ENCODE measurements at places on chromosomes 7 and 10.

GRCh38 chr10:10967029-10967428 lies 50.6 kb upstream of the CELF2 start:
- DNase-seq = no peak

GRCh38 chr10:125057158-125058001 lies 103.0 kb downstream of the CTBP2 start:
- no peak for DNase-seq

- DNase-seq = no peak
Observed at GRCh38 chr10:50346942-50347341, 95.6 kb upstream of the ASAH2 start.

DNA sequence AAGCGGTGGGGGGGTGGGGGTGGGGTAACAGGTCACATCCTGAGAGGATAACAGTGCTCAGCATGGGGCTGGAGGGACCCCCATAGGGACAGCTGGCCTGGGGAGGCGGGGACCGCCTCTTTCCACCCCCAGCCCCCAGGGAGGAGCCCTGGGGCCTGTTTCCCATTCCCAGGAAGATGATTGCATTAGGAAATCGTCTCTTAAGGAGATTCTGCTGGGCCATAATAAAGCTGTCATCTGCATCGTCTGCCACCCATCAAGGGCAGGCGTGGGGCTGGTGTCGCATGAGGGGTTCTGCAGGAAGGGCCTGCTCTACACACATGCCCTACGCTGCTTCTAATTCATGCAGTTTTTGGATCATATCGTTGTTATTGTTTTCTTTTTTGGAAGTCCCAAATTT lies 17.2 kb downstream of the RET start:
- no peak for DNase-seq

DNA sequence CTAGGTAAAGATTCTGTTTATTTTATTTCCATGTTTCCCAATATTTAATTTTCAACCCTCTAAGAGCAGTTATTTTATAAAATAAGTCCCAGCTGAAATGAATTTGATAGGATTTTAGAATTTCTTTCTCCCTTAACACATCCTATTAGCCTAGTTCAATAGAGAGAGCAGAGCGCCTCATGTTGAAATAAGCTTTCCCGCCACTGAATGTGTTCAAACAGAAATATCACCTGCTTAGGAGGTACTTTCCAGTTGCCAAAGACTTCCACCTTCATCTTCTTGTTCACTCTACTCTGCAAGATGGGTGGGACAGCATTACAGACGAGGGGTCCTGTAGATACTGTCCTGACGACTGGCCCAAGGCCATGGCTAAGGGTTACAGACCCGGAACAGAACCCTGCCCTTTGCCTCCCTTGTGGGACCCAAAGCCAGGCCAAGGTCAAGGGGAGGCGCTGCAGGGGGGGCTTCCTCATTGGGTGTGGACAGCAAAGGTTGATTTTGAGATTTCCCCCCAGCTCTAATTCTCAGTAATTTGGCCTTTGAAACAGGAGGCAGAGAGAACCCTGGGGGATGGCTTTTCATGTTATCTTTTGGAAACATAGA lies 62.0 kb downstream of the PARP12 start:
- DNase-seq = no peak

DNA sequence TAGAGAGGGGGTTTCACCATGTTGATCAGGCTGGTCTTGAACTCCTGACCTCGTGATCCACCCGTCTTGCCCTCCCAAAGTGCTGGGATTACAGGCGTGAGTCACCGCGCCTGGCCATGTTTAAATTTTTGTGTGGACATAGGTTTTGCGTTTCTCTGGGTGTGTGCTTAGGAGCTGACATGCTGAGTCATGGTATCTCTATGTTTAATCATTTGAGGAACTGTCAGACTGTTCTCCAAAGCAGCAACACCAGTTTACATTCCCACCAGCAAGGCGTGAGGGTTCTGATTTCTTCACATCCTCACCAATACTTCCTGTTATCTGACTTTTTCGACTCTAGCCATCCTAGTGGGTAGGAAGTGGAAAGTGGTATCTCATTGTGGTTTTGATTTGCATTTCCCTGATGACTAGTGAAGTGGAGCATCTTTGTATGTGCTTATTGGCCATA lies 153.7 kb downstream of the DNAJB6 start:
- peak; percentile 82 for DNase-seq

GRCh38 chr10:130805635-130806030 lies 505.9 kb downstream of the TCERG1L start:
- no peak for DNase-seq

DNA sequence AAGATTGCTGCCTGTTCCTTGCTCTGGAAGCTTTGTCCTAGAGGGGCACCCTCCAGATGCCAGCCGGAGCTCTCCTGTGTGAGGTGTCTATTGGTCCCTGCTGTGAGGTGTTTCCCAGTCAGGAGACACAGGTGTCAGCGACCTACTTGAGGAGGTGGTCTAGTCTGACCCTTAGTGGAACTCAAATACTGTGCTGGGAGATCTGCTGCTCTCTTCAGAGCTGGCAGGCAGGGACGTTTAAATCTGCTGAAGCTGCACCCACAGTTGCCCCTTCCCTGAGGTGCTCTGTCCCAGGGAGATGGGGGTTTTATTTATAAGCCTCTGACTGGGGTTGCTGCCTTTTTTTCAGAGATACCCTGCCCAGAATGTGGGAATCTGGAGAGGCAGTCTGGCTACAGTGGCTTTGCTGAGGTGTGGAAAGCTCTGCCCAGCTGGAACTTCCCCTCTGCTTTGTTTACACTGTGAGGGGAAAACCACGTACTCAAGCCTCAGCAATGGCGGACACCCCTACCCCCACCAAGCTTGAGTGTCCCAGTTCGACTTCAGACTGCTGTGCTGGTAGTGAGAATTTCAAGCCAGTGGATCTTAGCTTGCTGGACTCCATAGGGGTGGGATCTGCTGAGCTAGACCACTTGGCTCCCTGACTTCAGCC lies 119.2 kb downstream of the PPP1R9A start:
- DNase-seq = no peak

GRCh38 chr7:156435486-156436231 lies 204.9 kb upstream of the RNF32 start:
- DNase-seq = no peak

GRCh38 chr10:128125416-128125943 lies 743 bp downstream of the MKI67 start:
- no peak for DNase-seq

- no peak for DNase-seq
Observed at GRCh38 chr7:47992446-47992845, 13.0 kb upstream of the HUS1 start.

GRCh38 chr10:3239066-3239919 lies 66.7 kb upstream of the PITRM1 start:
- peak; percentile 83 for DNase-seq

GRCh38 chr7:27872356-27873275 lies 132.7 kb downstream of the TAX1BP1 start:
- DNase-seq = no peak

GRCh38 chr7:1895664-1896515 lies 225.8 kb downstream of the ELFN1 start:
- DNase-seq = no peak

GRCh38 chr7:353746-354325 lies 63.9 kb downstream of the FOXL3 start:
- DNase-seq = no peak

GRCh38 chr7:13524076-13524475 lies 465.4 kb downstream of the ETV1 start:
- no peak for DNase-seq

DNA sequence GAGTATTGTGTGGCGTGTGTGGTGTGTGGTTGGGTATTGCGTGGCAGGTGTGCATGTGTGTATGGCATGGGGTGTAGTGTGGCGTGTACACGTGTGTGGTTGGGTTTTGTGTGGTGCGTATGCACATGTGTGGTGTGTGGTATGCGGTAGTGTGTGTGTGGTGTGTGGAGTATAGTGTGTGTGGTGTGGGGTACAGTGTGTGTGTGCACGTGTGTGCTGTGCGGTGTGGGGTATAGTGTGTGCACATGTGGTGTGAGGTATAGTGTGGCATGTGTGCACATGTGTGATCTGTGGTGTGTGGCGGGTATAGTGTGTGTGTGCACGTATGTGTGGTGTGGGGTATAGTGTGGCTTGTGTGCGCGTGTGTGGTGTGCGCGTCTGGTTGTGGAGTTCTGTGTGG lies 20.9 kb upstream of the UTF1 start:
- no peak for DNase-seq

GRCh38 chr10:60652628-60653027 lies 125.7 kb upstream of the CDK1 start:
- no peak for DNase-seq

DNA sequence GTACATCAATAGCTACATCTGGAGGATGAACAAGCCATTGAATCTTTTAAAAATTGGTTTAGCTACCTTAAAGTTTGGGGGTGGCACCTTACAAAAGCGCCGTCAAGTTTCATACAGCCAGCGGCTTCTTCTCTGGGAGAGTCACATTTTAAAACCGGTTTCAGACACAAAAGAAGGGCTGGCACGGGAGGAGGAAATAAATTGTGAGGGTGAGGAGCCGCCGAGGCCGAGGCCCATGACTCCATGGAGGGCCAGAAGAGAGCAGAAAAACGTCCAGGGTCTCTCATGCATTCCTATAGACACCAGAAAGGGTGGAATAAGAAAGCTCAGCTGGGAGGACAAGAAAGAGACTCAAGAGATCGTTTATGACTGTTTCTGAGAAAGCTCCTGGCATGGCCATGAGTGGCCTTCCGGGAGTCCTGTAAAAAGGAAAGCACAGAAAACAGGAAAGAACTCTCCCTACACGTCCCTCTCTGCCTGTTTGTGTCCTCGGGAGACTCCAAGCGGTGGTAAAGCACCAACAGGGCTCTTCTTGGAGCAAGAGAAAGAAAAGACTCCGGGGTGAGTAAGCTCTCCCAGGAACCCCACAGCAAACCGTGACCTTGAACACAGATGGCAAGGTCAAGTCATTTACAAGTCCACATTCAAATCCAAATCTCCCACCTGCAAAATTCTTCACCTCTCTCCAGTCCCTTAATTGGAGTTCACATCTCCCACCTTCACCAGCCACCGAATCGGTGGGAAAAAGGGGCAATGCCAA lies 1.8 kb downstream of the FRAT2 start:
- no peak for DNase-seq

DNA sequence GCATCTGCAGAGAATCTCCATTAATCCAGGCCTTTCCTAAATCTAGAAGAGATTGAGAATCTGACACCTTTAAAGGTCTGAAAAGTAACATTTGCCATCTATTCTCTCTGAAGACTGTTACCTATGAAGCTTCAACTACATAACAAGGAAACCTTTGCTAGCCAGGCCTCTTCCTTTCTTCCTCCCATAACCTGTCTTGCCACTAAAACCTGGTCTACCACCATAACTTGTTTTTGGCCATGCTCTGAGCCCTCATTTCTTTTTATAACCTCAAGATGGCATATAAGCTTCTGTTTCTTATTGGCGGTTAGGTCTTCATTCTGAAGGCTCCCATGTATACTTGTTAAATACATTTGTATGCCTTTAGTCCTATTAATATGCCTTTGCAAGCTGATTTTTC lies 348.4 kb upstream of the MEOX2 start:
- DNase-seq = no peak

- no peak for DNase-seq
Observed at GRCh38 chr10:104981995-104982394, 340.9 kb downstream of the SORCS3 start.

DNA sequence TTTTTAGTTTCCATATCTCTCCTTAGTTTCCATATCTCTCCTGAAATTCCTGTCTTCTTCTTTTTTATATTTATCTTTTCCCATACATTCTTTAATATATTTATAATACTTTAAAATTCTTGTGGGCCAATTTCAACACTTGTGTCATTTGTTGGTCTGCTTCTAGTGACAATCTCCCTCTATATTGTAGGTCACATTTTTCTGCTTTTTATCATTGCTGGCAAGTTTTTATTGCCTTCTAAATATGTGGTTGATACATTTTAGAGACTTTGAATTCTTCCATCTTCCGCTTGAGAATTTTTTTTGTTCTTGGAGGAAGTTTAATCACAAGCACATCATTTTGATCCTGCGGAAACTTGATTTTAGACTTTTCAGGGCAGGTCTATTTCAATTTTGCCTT lies 26.0 kb upstream of the OPN4 start:
- DNase-seq = no peak

DNA sequence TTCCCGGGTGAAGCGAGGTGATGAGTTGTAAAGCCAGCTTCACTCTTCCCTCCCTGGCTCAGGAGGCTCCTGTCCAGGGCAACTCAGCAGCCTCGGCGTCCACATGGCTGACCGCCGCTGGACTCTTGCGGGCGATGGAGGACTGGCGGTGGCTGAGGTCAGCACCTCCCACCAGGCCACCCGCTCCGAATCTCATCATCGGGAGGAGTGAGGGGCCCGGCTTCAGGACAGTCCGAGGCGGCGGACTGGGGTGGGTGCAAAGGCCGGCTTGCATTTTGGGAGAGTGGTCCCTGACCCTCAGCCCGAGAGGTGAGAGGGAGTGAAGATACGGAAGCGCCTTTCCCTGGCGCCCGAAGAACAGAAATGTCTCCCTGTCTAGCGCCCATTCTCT lies 759 bp downstream of the DNAJB12 start:
- DNase-seq = no peak

DNA sequence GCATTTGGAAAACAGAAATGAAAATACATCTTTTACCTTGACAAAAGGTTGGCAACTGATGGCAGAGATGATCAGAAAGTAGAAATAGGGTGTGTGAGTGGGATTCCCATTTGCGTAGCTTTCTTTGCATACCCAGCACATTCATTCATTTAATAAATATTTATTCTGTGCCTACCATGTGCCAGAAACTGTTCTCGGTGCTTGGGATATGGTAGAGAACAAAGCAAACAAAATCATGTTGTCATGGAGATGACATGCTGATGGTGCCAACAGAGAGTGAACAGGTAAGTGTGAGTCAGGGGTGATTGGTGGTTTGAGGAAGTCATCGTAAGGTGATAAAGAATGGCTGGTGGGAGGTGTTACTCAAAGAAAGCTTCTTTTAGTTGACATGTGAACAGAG lies 45.4 kb downstream of the CACNB2 start:
- DNase-seq = no peak

- peak; percentile 60 for DNase-seq
Observed at GRCh38 chr7:51067757-51068156, 248.9 kb downstream of the COBL start.

DNA sequence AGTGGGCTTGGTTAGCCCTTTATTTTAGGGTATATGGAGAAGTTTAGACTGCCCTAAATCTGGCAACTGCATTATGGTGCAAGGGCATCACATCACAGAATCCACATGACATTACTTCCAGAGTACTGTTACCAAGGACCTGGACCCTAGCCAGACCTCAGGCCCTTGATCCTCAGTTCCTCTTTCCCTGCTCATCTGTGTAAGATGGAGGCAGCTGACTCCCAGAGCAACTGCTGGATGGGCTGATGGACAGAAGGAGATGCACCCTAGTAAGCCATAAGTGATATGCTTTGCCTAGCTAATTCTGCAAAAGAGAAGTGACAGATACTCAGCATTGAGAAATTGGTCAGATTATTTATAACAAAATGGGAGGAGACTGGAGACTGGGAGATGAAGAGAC lies 131.7 kb downstream of the DYNC1I1 start:
- no peak for DNase-seq

- no peak for DNase-seq
Observed at GRCh38 chr7:91140982-91141381, 123.3 kb upstream of the FZD1 start.
